ENCODE measurements at places on chromosomes 11 and 22.

DNA sequence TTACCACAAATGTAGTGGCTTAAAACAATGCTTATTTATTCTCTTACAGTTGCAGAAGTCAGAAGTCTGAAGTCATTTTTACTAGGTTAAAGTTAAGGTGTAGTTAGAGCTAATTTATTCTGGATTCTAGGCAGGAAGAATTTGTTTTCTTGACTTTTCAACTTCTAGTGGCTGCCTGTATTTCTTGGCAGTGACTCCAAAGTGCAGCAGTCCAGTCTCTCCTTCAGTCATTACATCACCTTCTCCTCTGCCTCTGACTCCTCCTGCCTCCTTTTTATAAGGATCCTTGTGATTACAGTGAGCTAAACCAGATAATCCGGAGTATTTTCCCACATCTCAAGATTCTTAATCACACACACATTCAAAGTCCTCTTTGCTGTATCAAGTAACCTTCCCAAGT, 581.4 kb downstream of the KCNA4 start:
- DNase-seq = no peak

- DNase-seq = no peak
These were observed 20.9 kb downstream of the ST14 start for GRCh38 chr11:130180491-130180890.

GRCh38 chr11:75591371-75591770, 29.3 kb downstream of the SERPINH1 start:
- no peak for DNase-seq

- no peak for DNase-seq
These were observed 72.6 kb downstream of the PPFIBP2 start for GRCh38 chr11:7586376-7586775.

- DNase-seq = no peak
These were observed 5.8 kb upstream of the SLC43A3 start for GRCh38 chr11:57432714-57433163.

DNA sequence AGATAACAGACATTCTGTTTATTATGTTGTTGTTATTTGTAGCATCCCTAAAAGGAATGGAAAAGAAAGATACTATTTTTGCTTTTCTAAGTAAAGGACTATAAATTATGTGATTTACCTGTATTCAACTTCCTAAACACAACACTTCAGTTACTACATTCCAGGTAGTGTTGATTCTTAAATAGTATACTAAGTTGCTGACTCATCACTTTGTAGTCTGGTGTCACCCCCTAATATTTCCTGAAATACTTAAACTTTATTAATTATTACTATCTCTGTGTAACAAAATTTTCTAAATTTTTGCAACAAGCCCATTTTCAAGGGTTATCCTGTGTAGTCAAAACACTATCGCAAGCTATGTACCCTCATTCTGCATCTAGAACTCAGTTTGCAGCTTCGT, 7.0 kb downstream of the SYTL2 start:
- no peak for DNase-seq

- DNase-seq = peak; percentile 64
These were observed 26.7 kb upstream of the TOLLIP start for GRCh38 chr11:1335811-1336761.

DNA sequence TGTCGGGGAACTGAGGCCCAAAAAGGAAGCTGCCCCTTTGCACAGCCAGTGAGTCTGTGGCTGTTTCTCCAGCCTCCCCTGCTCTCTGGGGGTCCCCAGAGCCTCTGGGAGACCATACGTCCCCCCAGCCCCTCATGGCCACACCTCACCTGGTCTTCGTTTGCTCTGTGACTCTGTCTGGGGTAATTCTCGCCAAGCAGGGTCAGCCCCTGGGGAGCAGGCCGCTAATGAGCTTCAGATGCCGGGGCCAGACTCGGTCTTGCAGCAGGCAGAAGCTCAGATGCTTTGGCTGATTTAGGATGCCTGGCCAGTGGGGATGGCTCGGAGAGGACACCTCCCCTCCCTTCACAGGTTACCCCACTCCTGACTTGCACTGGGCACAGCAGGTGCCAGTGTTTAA, 24.1 kb upstream of the WNT11 start:
- peak; percentile 78 for DNase-seq

- DNase-seq = no peak
These were observed 34.6 kb downstream of the UQCR10 start for GRCh38 chr22:29801796-29802195.

DNA sequence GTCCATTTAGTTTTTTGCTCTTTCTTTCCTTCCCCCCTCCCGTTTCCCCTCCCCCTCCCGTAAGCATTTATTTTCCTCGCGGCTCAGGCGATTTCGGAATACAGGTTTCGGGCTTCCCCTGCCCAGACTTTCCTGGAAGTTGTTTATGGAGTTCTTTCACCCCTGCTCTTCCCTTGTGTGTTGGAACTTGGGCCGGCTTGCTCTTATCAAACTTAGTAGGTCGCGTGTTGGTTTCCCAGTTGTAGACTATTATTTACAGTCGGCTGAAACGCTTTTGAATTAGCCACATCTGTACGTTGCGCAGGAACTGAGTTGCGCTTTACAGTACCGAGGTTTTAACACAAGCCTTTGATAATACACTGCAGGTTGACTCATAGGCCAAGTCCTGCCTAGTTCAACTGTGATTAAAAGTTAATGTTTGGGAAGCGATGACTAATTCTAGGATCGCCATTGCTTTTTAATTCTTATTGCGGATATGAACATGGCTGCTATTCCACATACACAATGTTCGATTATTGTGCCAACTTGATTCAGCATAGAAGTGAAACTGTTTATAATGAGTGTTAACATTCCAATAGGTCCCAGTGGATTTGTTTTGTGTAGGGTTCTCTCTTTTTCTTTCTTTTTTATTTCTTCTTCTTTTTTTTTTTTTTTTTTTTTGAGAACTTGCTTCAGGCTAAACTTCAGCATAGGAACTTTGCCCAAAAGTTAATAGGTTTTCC, 1.7 kb downstream of the YAP1 start:
- no peak for DNase-seq

DNA sequence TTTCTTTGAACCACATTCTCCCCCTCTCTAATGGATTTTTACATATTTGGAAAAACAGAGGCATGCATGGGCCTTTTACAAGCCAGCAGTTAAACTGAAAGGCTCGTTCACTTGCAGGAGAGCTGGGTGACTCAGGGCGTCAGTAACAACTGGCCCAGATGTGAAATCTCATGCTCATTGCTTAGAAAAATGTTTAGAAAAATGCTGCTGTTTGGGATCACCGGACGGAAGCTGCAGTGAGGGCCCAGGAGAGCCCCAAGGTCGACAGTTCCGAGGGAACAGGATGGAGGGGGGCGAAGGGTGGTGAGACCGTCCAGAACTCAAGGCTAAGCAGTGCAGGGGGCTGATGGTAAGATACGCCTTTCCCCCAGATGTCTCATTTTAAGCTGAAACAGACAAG, 41.7 kb upstream of the SMTN start:
- DNase-seq = no peak

DNA sequence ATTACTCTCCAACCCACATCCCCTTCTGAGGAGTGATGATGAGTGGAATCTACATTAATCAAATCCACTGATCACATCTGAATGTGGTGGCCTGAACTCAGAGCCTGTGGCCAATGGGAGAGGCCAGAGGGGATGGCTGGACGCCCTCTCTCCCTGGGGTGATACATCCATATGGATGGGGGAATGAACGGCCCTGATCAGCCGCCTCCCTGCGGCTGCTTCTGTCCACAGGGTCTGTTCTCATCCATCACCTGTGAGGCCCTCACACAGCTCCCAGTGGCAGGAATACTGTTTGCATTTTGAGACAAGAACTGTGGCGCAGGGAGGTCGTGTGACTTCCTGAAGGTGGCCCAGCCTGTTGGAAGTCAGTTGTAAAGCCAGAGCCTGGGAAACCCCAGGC, 78.3 kb upstream of the SHISAL1 start:
- no peak for DNase-seq

DNA sequence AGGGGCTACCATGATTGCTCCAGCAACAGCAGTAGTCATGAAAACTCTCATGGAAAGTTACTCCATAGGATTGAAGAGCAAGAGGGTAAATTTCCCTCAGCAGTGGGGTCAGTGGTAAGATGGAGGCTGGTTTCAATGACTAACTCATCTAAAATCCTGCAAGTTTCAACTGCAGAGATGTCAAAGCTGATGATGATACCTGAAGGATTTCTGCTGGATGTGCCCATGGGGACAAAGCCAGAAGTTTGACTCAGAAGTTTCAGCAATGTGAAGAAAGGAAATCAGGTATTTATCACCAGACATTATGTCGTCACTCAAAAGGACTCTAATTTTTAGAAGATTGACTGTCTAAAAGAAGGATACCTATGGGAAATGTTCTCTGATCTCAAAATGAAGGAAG, 29.1 kb downstream of the RAB38 start:
- no peak for DNase-seq

DNA sequence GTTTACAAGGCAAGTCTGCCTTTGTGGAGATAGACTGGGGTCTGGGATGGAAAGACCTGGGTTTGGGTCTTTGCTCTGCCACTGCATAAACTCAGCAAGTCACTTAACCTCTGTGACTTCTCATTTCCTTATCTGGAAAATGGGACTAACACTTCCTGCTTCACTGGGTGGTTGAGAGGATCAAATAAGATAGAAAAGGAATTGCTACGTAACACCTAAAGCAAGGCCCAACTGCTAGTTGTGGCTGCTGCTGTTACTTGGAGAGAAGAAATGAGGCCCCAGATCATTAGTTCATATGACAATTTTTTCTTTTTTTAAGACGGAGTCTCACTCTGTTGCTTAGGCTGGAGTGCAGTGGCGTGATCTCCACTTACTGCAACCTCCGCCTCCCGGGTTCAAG, 5.9 kb downstream of the PTPRJ start:
- no peak for DNase-seq

- DNase-seq = no peak
These were observed 87.8 kb downstream of the FEZ1 start for GRCh38 chr11:125408311-125408711.

DNA sequence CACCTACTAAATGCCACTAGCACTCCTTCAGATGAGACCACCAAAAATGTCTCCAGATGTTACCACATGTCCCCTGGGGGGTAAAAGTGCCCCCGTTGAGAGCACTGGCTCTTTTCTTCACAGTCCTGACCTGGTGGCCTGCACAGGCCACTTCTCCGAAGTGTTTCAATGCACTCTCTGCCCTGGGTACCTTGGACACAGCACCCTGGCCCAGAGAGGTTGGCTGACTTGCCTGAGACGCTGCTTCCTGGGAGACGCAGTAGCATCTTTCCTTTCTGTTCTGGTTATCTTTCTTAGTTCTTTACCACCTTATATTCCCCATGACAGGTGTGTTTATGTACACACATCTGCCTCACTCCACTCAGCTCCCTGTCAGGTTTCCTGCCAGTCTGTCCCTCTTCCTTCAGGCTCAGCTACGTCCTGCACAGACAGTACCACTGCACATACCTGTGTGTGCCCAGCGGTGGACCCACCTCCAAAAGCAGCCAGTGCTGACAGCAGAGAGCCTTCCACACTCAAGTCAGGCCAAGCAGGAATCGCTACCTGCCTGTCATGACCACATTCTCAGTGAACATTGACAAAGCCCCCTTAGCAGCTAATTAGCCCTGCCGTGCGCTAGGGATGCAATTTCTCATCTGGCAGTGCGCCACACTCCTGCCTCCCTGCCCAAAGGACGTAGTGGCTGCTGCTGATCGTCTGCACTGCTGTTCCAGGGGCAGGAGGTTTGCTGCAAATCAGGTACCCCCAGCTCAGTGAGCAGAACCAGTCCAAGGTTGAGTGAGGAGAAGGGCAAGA, 39.0 kb downstream of the FAM83F start:
- DNase-seq = no peak

DNA sequence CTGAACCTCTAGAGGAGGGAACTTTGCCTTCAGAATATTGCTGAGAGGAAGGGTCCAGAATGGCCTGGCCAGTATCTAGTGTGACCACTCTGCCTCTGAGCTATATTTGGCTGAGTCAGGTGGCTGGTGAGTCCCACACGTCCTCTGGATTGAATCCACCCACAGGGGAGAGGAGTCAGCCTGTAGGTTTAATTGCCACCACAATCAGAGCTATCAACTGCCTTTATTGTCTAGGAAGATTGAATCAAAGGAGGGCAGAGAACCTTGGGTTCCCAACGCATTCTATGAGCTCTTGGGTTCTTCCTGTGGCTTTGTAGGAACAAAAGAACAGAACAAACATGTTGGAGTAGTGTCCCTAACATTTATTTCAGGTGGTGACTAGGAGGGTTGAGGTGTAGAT, 67.7 kb downstream of the ST3GAL4 start:
- no peak for DNase-seq

DNA sequence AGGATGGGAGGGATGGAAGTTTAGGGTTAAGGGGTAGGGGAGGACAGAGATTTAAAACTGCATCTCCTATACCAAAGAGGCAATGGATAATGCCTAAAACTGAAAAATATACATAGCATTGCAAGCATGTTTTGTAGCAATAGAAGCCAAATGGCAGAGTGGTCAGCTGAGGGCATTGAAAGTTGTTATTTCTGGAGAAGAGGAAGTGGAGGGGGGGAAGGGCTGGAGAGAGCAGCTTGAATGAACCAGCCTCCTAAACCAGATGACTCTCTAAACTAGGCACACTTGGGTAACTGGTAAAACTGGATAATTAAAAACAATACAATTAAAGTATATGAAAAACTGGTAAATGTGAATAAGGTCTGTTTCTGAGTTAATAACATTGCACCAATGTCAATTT, 70.3 kb upstream of the TP53I11 start:
- DNase-seq = no peak

- no peak for DNase-seq
These were observed 434.8 kb downstream of the RAB38 start for GRCh38 chr11:87740451-87740850.

DNA sequence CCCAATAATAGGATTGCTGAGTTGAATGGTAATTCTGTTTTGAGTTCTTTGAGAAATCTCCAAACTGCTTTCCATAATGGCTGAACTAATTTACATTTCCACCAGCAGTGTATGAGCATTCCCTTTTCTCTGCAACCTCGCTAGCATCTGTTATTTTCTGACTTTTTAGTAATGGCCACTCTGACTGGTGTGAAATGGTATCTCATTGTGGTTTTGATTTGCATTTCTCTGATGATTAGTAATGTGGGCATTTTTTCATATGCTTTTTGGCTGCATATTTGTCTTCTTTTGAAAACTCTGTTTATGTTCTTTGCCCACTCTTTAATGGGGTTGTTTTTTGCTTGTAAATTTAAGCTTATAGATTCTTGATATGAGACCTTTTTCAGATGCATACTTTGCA, 97.4 kb downstream of the FDX1 start:
- no peak for DNase-seq

DNA sequence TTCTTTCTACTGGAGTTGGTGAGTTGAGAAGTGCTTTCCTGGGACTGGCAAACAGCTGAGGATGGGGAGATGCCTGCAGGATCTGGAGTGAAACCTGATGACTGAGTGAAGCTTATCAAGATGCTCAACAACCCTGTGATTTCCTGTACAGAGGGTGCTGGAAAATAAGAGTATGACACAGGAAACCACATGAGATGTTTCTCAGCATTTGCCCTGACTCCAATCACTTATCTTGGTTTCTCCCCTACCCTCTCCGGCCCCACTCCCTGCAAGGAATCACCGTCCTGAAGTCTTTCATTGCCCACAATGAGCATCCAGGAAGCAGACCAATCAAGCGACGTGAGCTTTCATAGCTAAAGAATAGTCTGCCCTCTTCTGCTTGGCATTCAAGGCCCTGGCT, at the start of gene MRGPRX2:
TSS of gene MRGPRX2 (minus strand) at position 89 of the 400 bp plus-strand sequence. CDS start 4,315 bp downstream, outside the sequence.
- DNase-seq = no peak

GRCh38 chr11:39810358-39810757, 1649.1 kb downstream of the LRRC4C start:
- DNase-seq = no peak
